Activated CD8-positive, alpha-beta T cell treated with anti-CD3 and anti-CD28 coated beads for 36 hours (primary cell): ENCODE measurements at places on chromosomes 5 and 9.

- DNase-seq, result no peak
Observed at GRCh38 chr5:135894789-135895188, 852 bp downstream of the IL9 start.

DNA sequence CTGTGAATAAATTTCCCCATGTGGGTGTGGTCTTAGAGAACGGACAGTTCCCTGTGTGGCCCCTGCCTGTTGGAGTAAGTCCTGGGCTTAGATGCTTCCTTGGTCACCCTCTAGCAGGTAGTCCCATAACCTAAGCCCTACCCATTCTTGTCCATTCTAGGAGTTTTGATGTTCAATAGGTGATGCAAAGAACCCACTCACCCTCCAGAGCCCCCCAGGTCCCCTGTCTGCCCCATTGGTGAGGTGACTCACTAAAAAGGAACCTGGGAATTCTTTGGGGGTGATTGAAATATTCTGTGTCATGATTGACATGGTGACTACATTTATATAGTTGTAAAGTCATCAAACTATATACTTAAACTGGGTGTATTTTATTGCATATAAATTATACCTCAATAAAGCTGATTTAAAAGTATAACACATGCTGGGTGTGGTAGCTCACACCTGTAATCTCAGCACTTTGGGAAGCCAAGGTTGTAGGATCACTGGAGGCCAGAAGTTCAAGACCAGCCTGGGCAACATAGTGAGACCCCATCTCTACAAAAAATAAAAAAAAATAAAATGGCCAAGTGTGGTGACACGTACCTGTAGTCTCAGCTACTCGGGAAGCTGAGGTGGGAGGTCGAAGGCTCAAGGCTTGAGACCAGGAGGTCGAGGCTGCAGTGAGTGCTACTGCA, 20.8 kb upstream of the GTF3C5 start:
- no peak for DNase-seq

DNA sequence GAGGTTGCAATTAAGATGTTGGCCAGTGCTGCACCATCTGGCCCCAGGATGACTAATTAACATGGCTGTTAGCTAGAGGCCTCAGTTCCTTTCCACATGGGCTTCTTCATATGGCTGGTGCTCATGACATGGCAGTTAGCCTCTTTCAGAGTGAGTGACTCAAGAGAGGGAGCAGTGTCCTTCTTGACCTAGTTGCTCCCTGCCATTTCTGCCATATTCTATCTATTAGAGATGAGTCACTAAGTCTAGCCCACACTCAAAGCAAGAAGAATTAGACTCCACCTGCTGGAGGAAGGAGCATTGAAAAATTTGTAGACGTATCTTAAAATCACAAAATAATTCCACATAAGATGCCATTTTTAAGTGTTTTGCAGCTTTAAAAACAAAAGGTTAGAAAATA, 651.2 kb upstream of the CCNG1 start:
- no peak for DNase-seq

GRCh38 chr5:37816883-37817282, 23.0 kb downstream of the GDNF start:
- no peak for DNase-seq

- no peak for DNase-seq
Observed at GRCh38 chr5:160108124-160108523, 11.1 kb downstream of the PWWP2A start.
